Renal cortical epithelial cell (primary cell): ENCODE measurements at places on chromosomes 3 and 15.

DNA sequence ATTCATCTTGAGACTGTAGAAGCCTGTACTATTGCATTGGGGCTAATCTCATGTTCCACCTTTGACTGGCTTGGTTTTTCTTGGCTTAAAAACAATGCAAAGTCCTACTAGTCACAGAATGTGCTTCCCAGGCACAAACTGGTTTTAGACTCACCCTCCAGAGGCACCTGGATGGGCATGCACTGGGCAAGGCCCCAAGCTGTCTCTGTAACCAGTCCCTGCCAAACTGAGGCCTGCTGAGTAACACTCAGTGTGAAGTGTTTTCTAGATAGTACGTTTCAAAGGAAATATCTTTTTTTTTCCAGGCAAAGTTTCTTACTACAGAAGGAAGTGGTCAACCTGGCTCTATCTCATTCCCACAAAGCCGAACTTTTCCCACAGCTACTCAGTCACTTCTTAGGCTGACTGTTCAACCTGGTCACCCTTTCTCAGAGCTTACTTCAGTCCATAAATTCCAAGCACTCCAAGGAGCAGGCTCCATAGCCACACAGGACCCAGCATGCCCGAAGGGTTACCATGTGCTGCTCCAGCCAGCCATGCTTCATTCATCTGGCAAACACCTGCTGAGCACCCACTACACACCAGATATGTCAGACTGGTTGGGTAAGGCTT is 57.4 kb downstream of the NPTN start:
- DNase-seq = peak; percentile 41

- DNase-seq = peak; percentile 1
These were observed 19.4 kb upstream of the SERPINI2 start for GRCh38 chr3:167493244-167493643.

GRCh38 chr15:68584756-68585573 is 6.2 kb downstream of the CORO2B start:
- DNase-seq = no peak

GRCh38 chr3:196634224-196634623 is 5.3 kb upstream of the NRROS start:
- no peak for DNase-seq
